Bronchial smooth muscle cell (primary cell): ENCODE measurements at places on chromosomes 7 and 10. TPM values are rescaled to one million over a fixed set of nuclear protein-coding genes. Genes with fewer than 3 reads are reported as not detected.

EMX2 gene
- not detected in 2 replicates for total RNA-seq

TET1 gene
- 1.9 and 3.0 TPM in 2 replicates for total RNA-seq

DKK1 gene
- total RNA-seq: 11.0 and 18.4 TPM in 2 replicates

UTF1 gene
- not detected in 2 replicates for total RNA-seq

TMEM196 gene
- not detected in 2 replicates for total RNA-seq

ZYX gene
- total RNA-seq: 13.6 and 13.7 TPM in 2 replicates

CPSF4 gene
- 26.5 and 27.6 TPM in 2 replicates for total RNA-seq

PRKG1 gene
- 28.5 and 39.7 TPM in 2 replicates for total RNA-seq

MMD2 gene
- not detected in 2 replicates for total RNA-seq

TMEM213 gene
- total RNA-seq: not detected in 2 replicates
